ENCODE measurements at places on chromosomes 3 and 15.

DNA sequence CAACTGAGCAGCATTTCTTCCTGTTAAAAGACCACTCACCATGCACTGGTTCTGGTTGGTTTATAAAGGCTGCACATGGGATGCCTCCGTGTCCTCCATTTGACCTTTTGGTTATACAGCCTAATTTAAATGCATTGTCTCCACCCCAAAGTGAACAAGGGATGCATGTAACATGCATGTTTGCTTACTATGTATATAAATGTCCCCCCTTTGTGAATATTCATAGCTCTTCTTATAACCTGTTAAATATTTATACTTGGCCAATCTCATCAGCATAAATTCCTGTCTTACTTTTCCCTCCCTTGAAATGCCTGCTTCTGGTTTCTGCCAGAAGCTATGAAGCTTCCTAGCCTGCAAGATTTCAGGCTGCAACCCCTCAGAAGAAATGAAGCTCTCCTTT is 27.4 kb downstream of the TARS3 start:
- no peak for DNase-seq

GRCh38 chr3:143998266-143998665 is 26.6 kb downstream of the DIPK2A start:
- no peak for DNase-seq

GRCh38 chr3:32961189-32961715 is 9.8 kb downstream of the CCR4 start:
- no peak for DNase-seq

DNA sequence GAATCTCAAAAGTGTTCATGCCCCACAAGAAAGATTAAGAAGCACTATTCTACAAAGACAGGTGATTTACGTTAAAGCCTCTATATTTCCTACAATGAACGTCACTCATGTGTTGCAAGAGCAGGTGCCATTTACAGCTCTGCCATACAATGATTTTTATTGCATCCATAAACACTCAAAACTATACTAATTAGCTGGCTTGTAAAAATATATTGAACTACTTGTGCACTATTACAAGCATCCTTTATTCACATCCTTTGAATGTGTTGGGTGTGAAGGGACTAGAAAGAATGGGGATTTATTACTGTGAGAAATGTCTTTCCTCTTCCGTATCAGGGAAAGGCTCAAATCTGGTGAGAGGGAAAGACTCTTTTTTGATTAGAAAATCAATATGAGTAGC is 50.7 kb upstream of the C3orf49 start:
- DNase-seq = no peak

GRCh38 chr3:61577760-61578159 is 16.4 kb downstream of the PTPRG start:
- no peak for DNase-seq

GRCh38 chr3:126056681-126057500 is 27.0 kb downstream of the SLC41A3 start:
- no peak for DNase-seq

DNA sequence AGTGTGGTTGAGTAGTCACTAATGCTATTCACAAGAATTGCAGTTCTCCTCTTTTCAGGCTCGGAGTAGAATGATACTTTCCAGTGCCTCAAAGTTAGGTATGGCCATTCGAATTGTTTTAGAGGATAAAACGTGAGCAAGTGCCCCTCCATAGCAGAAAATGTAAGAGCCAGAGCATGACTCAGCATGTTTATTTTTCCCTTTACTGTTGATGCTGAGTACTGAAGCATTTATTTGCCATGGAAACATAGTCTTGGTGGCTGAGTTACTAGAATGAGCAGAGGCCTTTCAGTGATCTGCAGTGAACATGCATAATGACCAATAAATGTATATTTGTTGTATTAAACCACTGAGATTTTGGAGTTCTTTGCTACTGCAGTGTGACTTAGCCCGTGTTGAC is 540.6 kb downstream of the NLGN1 start:
- no peak for DNase-seq

GRCh38 chr15:90465930-90466567 is 63.7 kb upstream of the CRTC3 start:
- DNase-seq = no peak

GRCh38 chr3:131427226-131427625 is 45.7 kb downstream of the NUDT16 start:
- DNase-seq = no peak

- DNase-seq = no peak
Observed at GRCh38 chr3:10223676-10224639, 24.3 kb upstream of the TATDN2 start.

- no peak for DNase-seq
Observed at GRCh38 chr15:25664761-25665160, 198.4 kb downstream of the ATP10A start.

GRCh38 chr3:29426302-29427226 is 145.7 kb downstream of the RBMS3 start:
- DNase-seq = no peak

- DNase-seq = no peak
Observed at GRCh38 chr3:120203621-120204020, 81.4 kb downstream of the GPR156 start.

DNA sequence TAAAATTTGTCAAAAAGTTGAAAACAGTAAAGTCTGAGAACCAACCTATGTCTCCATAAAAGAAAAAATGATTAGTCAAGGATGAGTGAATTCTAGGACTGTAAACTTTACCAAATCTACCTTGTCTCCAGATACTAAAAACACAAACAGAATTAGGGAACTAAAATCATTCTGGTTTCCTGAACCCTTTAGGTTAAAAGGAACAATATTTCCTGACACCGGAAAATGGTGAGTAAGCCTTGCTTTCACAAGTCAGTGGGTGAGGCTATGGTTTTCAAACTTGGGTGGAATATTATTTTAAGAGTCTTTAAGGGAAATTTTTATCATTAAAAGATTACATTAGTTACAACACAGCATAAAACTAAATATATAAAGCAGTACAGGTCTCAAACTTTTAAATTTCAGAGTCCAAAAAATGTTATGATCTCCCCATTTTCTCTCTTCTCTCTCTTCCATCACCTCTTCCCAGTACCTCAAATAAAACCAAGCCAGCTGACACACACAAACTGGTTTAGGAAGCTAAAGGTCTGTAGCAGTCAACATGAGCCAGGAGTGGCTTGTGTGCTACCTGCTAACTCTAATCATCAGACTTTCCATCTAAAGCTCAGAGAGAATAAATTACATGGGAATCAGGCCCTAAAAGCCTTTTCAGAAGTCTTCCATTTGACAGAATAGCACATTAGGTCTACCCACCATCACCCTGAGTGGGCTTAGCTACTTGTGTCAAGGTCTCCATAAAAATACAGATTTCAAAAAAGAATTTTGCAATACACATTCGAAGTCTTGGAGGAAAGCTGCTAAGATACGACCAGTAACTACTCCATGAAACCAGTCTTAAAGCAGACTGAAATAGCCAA is 2.2 kb downstream of the SLC12A6 start:
- DNase-seq = no peak

DNA sequence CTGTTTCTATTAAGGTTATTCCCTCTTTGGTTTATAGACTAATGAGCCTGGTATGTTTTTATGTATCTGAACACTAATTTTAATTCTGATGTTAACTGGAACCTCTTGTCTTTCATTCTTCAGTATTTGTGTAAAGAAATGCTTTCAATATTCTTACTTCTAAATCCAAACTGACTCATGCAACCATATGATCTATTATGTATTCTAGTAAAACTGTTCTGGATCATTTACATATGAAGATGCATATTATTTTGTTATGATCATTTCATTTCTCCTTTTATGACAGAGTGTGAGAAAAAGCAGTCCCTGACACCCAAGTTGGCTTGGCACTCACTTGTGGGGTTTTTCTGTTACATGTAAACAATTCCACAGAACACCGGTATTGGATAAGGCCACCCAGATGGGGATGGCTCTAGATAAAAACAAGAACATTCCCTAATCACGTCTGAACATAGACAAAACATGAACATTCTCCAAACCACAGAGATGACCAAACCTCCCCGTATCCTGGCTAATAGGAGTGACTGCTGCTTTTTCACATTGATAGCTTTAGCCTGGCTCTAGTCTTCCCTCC is 72.2 kb upstream of the EPHB3 start:
- no peak for DNase-seq

DNA sequence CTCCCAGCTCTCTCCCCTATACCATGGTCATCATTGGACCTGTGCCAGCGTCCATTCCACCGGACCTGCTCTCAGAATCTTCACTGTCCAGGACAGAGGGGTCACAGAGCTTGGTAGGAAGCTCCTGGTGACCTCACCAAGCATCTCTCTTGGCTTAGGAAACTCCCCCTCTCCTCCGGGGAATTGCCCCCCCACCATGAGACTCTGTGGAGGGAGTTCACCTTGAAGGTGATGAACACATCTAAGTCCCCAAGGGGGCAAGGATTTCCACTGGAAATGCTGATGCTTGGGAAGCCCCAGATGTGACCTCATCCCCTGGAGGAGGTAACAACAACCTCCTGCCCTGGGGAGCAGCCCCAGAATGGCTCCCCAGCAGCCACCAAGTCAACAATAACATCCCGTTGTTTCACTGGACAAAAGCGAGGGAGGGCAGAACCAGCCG is 3.2 kb downstream of the SEMA7A start:
- no peak for DNase-seq

DNA sequence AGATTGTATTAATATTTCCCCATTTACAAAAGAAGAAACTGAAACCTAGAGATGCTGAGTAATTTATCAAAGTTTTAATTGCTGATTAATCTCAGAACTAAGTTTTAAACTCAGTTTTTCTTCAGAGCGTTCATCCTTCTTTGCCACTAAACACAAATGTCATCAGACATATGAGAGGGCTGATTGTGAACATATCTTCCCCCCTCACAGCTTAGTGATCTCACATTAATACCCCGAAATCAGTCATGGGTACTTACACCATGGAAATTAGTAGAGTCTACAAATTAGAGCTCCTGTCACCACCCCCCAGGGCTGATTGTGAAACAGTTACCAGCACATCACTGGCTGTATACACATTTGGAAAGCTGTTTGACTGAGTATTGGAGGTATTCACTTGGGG is 189.3 kb upstream of the SGO1 start:
- no peak for DNase-seq

GRCh38 chr3:29203851-29204250 is 77.0 kb upstream of the RBMS3 start:
- no peak for DNase-seq

GRCh38 chr3:153970741-153971347 is 150.3 kb upstream of the ARHGEF26 start:
- DNase-seq = no peak

DNA sequence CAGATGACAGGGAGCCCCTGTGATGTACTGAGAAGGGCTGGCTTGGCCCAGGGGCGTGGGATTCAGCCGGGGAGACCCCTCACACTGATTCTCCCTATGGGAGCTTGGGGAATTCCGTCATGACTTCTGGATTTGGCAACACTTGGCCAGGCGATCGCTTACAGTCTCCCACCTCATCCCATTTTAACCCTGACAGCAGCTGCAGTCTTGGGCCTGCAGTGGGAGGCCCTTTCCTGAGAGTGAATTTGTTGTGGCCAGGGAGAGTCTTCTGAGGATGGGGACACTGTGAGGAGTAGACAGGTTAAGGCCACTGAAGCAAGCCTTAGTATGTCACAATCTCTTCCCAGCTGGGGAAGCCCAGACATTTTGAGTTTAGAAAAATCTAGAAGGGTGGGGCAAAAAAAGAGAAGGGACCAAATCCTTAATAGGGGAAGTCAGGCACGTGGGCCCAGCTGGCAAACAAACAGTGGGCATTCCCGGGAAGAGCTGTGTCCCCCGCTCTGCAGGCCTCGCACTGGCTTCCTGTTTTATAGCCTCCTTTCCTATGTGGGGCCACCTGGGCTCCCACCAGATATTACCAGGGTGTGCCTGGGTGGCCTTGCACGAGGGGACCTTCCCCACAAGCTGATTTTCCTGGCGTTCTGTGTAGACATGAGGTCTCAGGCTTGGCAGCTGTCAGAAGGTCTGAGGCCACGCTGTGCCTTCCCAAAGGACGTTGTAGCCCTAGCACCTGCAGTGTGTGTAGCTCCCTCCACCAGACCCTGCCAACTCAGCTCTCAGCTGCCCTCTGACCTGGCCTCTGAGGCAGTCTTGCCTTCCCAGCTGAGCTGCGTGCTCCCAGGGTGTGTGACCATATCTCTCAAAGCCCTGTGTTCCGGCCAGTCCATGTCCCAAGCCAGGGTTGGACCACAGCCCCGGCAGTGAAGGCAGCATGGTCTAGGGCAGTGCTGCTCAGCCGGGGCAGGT is 64.5 kb downstream of the FEM1B start:
- DNase-seq = no peak

- DNase-seq = no peak
Observed at GRCh38 chr3:5198986-5199731, 11.7 kb downstream of the EDEM1 start.

- DNase-seq = no peak
Observed at GRCh38 chr3:89239774-89240173, 132.4 kb downstream of the EPHA3 start.

GRCh38 chr15:38004218-38004861 is 69.9 kb downstream of the TMCO5A start:
- DNase-seq = no peak

GRCh38 chr15:25464784-25465183 is 26.0 kb upstream of the UBE3A start:
- DNase-seq = peak; percentile 50

GRCh38 chr15:36601497-36601932 is 22.1 kb downstream of the CDIN1 start:
- DNase-seq = no peak

DNA sequence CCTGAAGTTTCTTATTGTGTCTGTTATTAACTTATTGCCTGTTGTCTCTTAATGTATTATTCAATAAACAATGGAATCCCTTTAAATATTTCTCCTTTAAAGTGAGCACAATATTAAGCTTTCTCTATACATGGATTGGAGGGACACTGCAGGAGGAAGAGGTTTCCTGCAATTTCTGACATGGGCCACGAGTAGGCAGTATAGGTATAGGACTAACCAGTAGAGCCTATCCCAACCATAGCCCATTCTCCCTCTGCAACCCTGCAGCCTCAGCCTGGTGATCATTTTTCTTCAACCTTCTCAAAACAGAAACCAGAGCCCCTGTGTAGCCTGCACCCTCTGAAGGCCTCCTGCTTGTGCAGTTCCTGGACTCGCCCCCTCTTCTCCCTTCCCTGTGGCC is 124.8 kb downstream of the NEK10 start:
- DNase-seq = no peak

DNA sequence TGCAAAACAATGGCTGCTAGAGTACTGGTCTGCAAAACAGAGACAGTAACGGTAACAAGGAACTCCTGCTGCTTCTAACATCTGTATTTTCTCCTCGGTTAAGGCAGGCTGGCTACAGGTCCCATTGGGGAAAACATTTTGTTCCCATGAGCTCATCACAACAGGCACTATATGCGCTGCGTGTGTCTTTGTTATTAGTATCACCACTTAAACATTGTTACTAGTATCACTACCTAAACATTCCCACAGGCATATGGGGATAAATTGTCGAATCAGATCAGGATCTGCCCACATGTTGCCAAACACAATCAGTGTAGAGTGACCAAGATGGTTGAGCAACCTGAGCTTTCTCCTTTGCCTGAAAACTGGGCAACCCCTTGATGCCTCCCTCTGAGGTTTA is 77.2 kb downstream of the TOP2B start:
- no peak for DNase-seq

GRCh38 chr3:107384907-107385306 is 7.7 kb downstream of the CCDC54 start:
- DNase-seq = no peak

- peak; percentile 30 for DNase-seq
Observed at GRCh38 chr15:62390791-62391640, 225.9 kb upstream of the C2CD4B start.

GRCh38 chr3:155714295-155714718 is 30.6 kb downstream of the PLCH1 start:
- peak; percentile 24 for DNase-seq

Measured in DND-41 (cell line).